ENCODE measurements at places on chromosomes 16 and 17.
A peak's percentile ranks its signal among the peaks of the same experiment; 100 is the strongest.

GRCh38 chr16:49491771-49492761 is 118.5 kb downstream of the C16orf78 start:
- no peak for DNase-seq

- DNase-seq = no peak
Measured at GRCh38 chr16:57652695-57653471, 15.2 kb upstream of the ADGRG3 start.

DNA sequence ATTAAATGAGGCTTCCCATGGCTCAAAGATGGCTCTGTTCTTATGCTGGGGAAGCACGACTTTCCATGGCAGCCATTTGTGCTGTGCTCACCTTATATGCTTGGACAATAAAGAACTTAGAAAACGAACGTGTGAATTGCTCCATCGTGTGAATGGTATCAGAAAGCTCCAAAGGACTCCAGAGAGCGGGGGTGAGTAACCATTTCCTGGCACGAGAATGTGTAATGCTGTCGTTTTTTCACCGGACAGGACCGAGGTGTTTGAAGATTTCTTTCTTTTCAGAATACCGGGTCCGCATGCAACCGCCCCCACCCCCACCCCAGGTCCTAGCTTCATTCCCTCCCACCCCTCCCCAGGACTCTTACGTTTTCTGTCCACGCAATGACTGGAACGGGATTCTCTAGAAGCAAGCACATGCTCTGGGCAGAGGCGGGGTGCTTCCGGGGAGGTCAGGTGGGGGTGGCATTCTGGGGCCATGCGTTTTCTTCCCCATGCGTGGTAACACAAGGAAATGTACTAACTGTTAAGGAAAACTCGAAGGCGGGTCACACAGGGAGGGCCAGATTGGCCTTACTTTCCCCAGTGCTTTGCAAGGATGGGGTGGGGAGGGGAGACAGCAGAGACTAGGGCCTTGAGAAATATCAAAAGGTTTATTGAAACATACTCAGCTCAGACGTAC is 26.2 kb downstream of the GPRC5B start:
- DNase-seq = no peak

- peak; percentile 75 for DNase-seq
Measured at GRCh38 chr17:66373944-66374817, 71.8 kb downstream of the PRKCA start.

DNA sequence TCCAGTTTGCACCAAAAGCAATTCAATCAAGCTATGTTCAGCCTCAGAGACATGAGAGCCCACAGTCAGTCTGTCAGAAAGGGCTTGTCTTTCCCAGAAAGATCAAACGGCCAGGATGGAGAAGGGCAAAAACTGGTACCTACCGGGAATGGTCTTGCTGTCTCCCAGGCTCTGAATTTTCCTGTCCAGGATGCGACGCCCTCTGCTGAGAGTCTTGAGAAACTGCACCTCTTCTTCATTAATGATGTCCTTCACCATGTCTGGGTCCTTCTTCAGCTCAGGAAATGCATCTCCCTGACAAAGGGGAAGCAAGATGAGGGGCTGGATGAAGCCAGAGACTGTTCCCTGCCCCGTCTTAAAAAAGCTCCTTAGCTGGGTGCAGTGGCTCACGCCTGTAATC is 15.8 kb upstream of the EXOSC6 start:
- DNase-seq = peak; percentile 11

DNA sequence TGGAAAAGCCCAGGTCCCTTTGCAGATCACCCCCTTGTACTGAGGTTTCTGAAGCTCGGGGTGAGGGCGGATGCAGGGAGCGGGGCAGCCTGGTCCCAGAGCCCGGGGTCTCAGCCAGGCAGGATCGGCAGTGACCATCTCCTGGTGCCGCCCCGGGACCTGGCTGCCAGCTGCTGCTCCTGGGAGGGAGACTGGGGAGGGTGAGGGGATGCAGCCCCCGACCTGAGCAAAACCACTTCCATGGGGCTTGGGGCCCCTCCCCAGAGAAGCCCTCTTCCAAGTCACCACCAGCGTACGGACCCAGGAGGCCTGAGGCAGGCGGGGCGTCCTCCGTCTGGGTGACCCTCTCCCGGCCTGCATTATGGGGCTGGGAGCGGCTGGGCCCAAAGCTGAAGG is 14.8 kb downstream of the CD7 start:
- no peak for DNase-seq

- DNase-seq = no peak
Measured at GRCh38 chr17:80998748-80999535, 7.3 kb downstream of the CHMP6 start.

- no peak for DNase-seq
Measured at GRCh38 chr16:24992696-24993095, 22.5 kb downstream of the ARHGAP17 start.

- DNase-seq = peak; percentile 42
Measured at GRCh38 chr16:2004795-2005517, 4.7 kb downstream of the ZNF598 start.

Data from NCI-H2081 (cell line).